ENCODE measurements at places on chromosomes 4 and X. TPM values are rescaled to one million over a fixed set of nuclear protein-coding genes. Genes with fewer than 3 reads are reported as not detected.

GRCh38 chrX:49876750-49877149, 2.5 kb upstream of the USP27X start:
- peaks cover 21% of the 10 kb centered on the region for H3K4me1 ChIP-seq
- H3K4me3 ChIP-seq, result no peak overlapping the region
- DNase-seq, result peak; percentile 35
- H3K27ac ChIP-seq, result no peak overlapping the region
- H3K36me3 ChIP-seq, result no peaks in the 10 kb centered on the region

GRCh38 chrX:9913146-9913433, 54.1 kb upstream of the CLDN34 start:
- no peak for DNase-seq
- H3K4me3 ChIP-seq, result no peak overlapping the region
- H3K36me3 ChIP-seq, result no peaks in the 10 kb centered on the region

DNA sequence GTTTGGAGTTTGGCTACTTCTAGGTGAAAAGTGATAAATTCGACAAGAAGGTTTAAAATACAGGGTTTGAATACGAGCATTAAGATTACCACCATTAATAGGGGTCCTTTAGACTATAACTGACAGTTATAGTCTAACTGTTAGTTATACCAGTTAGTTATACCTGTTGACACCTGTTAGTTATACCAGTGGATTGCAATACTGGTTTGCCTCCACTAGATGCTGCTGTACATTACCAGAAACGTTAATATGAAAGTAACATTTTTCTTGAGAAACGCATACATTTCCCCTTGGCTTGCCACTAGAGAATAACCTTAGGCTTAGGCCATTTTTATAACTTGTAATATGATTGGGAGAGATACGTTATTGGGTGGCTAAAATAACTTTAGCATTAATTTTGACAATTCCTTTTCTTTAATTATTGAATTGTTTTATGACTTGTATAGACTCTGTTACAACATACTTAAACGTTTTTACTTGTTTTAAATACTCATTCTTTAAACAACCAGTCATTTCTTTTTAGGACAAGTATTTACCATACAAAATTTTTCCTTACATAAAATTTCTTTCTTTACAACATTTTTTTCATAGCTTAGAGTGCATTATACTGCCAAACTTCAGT, 911.2 kb downstream of the FSTL5 start:
- no peaks in the 10 kb centered on the region for H3K4me1 ChIP-seq
- peak; percentile 18 for DNase-seq
- no peaks in the 10 kb centered on the region for H3K27me3 ChIP-seq
- no peak overlapping the region for H3K4me3 ChIP-seq
- H3K27ac ChIP-seq, result no peak overlapping the region
- H3K36me3 ChIP-seq, result no peaks in the 10 kb centered on the region

DNA sequence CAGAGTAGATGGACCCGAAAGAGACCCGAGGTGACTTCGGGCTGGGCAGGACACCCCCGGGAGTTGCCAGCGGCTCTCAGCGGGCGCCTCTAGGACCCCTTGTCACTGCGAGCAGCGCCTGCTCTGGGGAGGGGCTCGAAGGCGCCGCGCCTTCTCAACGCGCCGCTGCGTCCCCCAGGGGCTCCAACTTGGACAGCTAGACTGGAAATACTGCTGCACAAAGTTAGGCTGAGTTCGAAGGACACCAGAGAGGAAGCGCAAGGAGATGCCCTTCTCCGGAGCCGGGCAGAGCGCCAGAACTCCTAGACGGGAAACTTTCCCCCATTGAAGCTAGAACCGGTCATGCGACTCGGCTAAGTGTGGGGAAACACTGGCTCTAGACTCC, 493 bp upstream of the KCNIP4 start:
- H3K4me1 ChIP-seq, result peaks cover 3% of the 10 kb centered on the region
- H3K27ac ChIP-seq, result no peak overlapping the region
- peaks cover 29% of the 10 kb centered on the region for H3K27me3 ChIP-seq
- H3K36me3 ChIP-seq, result no peaks in the 10 kb centered on the region
- H3K4me3 ChIP-seq, result no peak overlapping the region

DNA sequence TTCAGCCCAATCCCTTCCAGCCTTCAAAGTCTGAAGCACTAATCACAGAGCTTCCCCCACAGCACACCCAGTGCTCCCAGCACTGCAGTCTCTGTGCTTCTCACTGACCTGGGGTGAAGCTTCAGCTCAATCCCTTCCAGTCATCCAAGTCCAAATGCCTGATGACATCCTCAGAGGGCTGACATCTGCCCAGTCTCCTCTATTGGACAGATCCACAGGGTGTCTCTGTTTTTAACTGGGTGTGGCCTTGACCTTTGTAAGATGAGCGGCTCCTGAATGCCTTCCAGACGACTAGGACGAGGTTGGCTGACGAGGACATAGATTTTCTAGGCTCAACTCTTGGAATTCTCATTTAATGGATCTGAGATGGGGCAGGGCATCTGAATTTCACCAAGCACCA, 7.6 kb upstream of the SLC2A9 start:
- no peaks in the 10 kb centered on the region for H3K36me3 ChIP-seq
- no peak overlapping the region for H3K4me3 ChIP-seq
- no peak for DNase-seq

DNA sequence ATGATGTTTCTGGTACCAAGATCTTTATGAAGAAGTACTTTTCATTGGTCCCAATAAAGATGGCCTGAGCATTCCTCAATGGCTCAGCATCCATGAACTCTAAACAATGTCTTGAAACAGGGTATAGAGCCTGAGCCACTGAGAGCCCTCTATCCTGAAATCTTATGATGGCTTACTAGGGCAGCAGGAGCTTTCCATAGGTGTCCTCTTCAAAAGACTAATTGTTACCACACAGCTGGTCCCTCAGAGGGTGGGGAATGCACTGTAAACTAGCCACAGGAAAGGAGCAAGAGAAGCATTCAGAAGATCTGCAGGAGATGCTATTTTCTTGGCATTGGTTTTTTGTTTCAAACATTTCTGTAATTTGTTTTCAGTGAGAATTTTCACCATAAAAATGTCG, 5.6 kb upstream of the BANK1 start:
- no peak overlapping the region for H3K27ac ChIP-seq
- peaks cover 7% of the 10 kb centered on the region for H3K27me3 ChIP-seq
- no peaks in the 10 kb centered on the region for H3K36me3 ChIP-seq
- DNase-seq, result no peak

- peaks cover 6% of the 10 kb centered on the region for H3K4me1 ChIP-seq
- H3K27me3 ChIP-seq, result no peaks in the 10 kb centered on the region
- H3K4me3 ChIP-seq, result no peak overlapping the region
- no peak overlapping the region for H3K27ac ChIP-seq
- no peaks in the 10 kb centered on the region for H3K36me3 ChIP-seq
- no peak for DNase-seq
Observed at GRCh38 chrX:40273356-40274050, 175.7 kb upstream of the BCOR start.

Gene SUPT20HL2
- not detected for total RNA-seq

DNA sequence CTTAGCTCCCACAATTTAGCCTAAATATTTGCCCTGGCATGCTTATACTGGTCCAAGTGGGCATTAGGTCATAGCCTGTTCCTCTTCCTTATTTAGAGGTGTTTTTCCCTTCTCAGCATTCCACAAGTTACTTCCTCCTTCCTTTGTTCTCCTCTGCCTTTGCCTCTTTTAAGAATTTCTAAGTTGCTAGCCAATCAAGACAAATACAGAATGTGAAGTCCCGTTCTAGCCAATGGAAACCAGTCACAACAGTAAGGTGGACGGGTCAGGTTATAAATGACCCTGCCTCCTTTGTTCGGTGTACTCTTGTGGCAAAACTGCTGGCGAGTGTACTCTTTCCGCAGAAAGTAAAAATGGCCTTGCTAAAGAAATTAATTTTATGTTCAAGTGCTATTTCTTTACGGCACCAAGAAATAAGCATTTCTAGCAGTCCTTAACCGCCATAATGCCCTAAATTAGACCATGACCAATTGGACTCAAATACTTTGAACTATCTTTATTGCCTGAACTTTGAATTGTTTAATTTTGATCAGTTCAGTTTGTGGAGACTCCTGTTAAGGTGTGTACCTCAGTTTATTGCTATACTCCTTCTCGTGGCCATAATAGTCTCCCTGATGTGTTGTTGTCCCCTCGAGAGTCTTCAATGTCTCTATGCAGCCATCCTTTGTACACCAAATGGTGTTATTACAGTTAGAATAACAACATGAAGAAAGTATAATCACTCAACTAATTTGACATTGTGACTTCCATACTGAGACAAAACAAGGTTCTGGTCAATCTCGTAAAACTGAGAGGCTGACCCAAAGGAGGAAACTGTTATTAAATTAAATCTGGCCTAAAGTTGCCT, 1.6 kb upstream of the HADH start:
- no peak for DNase-seq
- H3K27me3 ChIP-seq, result no peaks in the 10 kb centered on the region
- H3K4me3 ChIP-seq, result peak overlapping the region; percentile 49
- H3K27ac ChIP-seq, result no peak overlapping the region

DNA sequence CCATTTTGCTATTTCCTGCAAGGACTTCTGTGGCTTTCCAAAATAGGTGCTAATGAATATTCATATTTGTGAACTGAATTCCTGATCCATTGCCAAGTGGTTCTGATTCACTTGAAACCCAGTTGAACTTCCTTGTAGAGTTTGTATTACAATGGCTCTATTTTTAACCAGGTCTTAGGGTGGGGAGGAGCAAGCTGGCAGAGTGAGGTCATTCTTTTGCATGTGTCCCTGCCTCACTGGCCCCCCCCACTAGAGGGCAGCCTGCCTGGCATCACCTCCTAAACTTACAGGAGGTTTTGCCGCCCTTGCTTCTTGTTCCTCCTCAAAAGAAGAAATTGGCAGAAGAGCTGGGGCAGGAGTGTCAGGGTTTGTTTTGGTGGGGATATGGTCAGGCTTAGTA, 10.5 kb downstream of the PTTG2 start:
- DNase-seq, result peak; percentile 80
- H3K36me3 ChIP-seq, result no peaks in the 10 kb centered on the region
- H3K27me3 ChIP-seq, result no peaks in the 10 kb centered on the region
- no peak overlapping the region for H3K4me3 ChIP-seq
- no peak overlapping the region for H3K27ac ChIP-seq

DNA sequence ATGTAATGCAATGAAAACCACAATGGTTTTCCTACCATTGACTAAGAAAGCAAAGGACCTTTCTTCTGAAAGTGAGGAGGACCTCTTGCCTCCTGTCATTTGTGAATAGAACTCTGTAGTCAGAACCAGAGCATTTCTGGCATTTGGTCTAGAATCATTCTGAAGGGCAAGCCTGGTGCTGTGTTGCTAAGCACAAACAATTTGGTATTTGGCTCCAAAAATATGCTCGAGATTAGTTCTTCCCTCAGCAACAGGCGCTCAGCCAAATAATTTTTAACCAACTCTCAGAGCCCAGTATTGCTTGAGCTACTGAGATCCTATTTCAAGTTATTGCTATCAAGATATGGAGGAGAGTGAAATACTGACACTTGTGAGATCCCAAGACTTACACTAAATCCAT, 71.0 kb downstream of the SNCA start:
- H3K27ac ChIP-seq, result no peak overlapping the region
- no peaks in the 10 kb centered on the region for H3K36me3 ChIP-seq
- H3K27me3 ChIP-seq, result no peaks in the 10 kb centered on the region
- no peak for DNase-seq

GRCh38 chr4:76993787-76994641, 44.5 kb downstream of the SEPTIN11 start:
- H3K27ac ChIP-seq, result peak overlapping the region; percentile 85
- peak; percentile 82 for DNase-seq
- peaks cover 36% of the 10 kb centered on the region for H3K36me3 ChIP-seq

GRCh38 chr4:183074288-183074990, 24.6 kb upstream of the WWC2 start:
- H3K4me3 ChIP-seq, result no peak overlapping the region
- peaks cover 9% of the 10 kb centered on the region for H3K27me3 ChIP-seq
- DNase-seq, result no peak
- H3K4me1 ChIP-seq, result no peaks in the 10 kb centered on the region

DNA sequence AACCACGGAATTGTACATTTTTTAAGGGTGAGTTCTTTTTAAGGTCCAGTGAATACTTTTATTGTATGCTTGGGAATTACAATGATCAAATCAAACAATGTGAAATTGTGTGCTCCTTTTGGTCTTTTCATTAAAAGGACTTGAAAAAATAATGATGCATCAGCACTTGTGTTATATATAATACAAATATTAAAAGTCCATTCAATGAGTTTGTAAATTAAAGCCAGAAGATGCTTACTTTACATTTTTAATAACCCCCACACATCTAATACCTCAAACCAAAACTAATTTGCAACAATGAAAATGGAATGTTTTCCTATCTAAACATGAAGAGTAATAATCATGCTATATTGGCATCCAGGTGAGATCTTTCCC, 369.8 kb upstream of the LCORL start:
- no peak overlapping the region for H3K27ac ChIP-seq
- DNase-seq, result no peak
- H3K27me3 ChIP-seq, result peaks cover under 1% of the 10 kb centered on the region
- no peak overlapping the region for H3K4me3 ChIP-seq

GRCh38 chr4:121564840-121565375, 131.9 kb downstream of the ANXA5 start:
- peaks cover 10% of the 10 kb centered on the region for H3K27me3 ChIP-seq
- no peak overlapping the region for H3K4me3 ChIP-seq
- no peaks in the 10 kb centered on the region for H3K36me3 ChIP-seq
- DNase-seq, result no peak
- H3K4me1 ChIP-seq, result no peaks in the 10 kb centered on the region

DNA sequence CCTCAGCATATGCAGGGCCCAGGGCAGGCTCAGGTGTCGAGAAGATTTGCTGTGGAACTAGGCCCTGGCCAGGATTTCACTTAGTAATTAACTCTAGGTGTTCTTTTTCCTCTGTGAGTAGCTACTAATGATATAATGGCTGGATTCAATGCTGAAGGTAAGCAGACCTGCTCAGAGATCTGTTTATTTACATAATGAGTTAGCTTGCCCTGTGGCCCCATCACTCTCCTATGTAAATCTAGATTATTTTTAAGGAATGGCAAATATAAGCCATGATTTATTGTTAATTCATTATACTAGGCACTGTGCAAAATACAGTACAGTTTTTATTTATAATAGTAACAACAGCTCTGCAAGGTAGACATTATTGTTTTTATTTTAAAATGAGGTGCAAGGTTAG, 117.2 kb downstream of the IRF2 start:
- H3K4me3 ChIP-seq, result no peak overlapping the region
- peaks cover 32% of the 10 kb centered on the region for H3K4me1 ChIP-seq
- no peak for DNase-seq
- H3K27ac ChIP-seq, result no peak overlapping the region

Gene MAGEA2
- not detected for total RNA-seq

DNA sequence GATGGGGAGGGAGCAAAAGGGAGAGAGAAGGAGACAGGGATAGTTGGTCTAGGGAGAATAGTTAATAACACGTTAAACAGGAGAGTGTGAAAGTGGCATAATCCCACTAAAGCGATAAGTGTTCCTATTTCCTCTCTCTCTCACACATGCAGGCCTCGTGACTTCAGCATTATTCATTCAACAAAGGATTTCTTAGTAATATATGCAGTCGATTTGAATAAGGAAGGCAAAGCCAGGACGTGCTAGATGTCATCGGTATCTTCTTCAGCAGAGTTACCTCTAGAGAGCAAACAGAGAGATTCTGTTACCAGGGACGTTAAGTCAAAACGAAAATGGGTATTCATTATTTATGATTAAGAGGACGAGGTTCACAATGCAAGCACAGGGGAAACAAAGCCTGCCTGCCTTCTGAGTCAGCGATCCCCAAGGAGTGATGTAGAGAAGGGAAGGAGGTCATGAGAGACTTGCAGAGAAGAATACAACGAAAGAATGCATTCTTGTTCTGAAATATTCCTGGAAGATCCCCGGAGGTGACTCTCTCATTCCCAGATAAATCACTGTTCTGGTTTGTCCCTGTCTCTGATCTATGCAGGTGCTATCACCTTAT, 1048.4 kb downstream of the NLGN4X start:
- H3K4me1 ChIP-seq, result no peaks in the 10 kb centered on the region
- no peaks in the 10 kb centered on the region for H3K27me3 ChIP-seq
- H3K36me3 ChIP-seq, result no peaks in the 10 kb centered on the region
- H3K27ac ChIP-seq, result no peak overlapping the region

Gene C4orf50
- total RNA-seq, result 0.07 TPM
